ENCODE measurements at places on chromosomes 5 and 9. TPM values are rescaled to one million over a fixed set of nuclear protein-coding genes. Genes with fewer than 3 reads are reported as not detected.

SPZ1 gene
- total RNA-seq: not detected

- DNase-seq: no peak
Observed at GRCh38 chr9:127177665-127178265, 55.3 kb upstream of the ANGPTL2 start.

GRCh38 chr5:110727025-110727314 is 499 bp upstream of the TMEM232 start:
- DNase-seq: no peak

GRXCR2 gene
- total RNA-seq: not detected

WDR38 gene
- not detected for total RNA-seq

DNA sequence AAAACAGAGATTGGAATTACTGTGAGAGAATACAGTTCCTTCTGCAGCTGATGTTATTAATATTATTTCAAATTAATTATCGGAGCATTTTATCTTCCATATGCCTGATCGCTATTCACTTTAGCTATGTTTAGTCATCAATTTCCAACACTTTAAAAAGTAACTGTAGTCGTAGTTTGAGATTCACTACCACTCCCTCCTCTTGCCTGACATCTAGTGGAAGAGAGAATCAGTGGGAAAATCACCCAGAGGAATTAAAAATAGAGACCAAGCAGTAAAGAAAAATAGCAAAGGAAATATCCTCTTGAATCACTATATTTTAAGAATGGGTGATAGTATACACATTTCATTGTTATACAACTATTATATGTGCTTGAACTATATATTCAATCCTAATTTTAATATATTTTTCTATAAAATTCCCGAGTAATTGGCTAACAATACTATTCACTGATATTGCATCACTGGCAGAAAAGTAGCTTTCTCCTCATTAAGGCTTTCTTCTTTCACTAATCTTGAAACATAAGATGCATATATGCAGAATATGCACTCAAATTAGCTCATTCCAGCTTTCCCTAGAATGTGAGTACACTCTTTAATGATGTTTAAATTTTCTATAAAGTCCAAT is 708.7 kb downstream of the CDH9 start:
- DNase-seq: no peak
